ENCODE measurements at places on chromosomes 11 and 22. TPM values are rescaled to one million over a fixed set of nuclear protein-coding genes. Genes with fewer than 3 reads are reported as not detected.

MFRP gene
- not detected for total RNA-seq

PANX2 gene
- 1.4 TPM for total RNA-seq

PATE2 gene
- total RNA-seq: not detected

VSIG10L2 gene
- total RNA-seq: 0.08 TPM

TPH1 gene
- 0.10 TPM for total RNA-seq

OR8B4 gene
- total RNA-seq: not detected

OR52N4 gene
- not detected for total RNA-seq

MYO7A gene
- total RNA-seq: 2.3 TPM

APOBEC3C gene
- 0.18 TPM for total RNA-seq

ASCL3 gene
- total RNA-seq: not detected

TSPAN32 gene
- 2.5 TPM for total RNA-seq

SLC35E4 gene
- total RNA-seq: 14.2 TPM

CEP126 gene
- total RNA-seq: 0.58 TPM

YPEL1 gene
- total RNA-seq: 4.2 TPM

OR52D1 gene
- not detected for total RNA-seq

LMO2 gene
- 0.05 TPM for total RNA-seq

MUS81 gene
- 118 TPM for total RNA-seq

MFNG gene
- total RNA-seq: 2.1 TPM

CYP2D6 gene
- 2.6 TPM for total RNA-seq

RIBC2 gene
- total RNA-seq: 3.5 TPM

ART5 gene
- total RNA-seq: not detected

MB gene
- total RNA-seq: 0.79 TPM

TREH gene
- 0.05 TPM for total RNA-seq

PATE4 gene
- total RNA-seq: not detected

CYB561A3 gene
- 80.2 TPM for total RNA-seq

DAGLA gene
- 9.2 TPM for total RNA-seq

MMP13 gene
- total RNA-seq: 0.13 TPM

TSGA10IP gene
- total RNA-seq: not detected

OR5B21 gene
- total RNA-seq: not detected

NDUFC2 gene
- total RNA-seq: 150 TPM

BRD1 gene
- 23.3 TPM for total RNA-seq

SLC22A12 gene
- not detected for total RNA-seq

DDX25 gene
- total RNA-seq: not detected

SEC14L6 gene
- not detected for total RNA-seq

LRRC10B gene
- total RNA-seq: 6.3 TPM

RIMBP3B gene
- total RNA-seq: not detected

SYCE3 gene
- not detected for total RNA-seq

SHANK2 gene
- 5.4 TPM for total RNA-seq

DEUP1 gene
- not detected for total RNA-seq

OR56A4 gene
- not detected for total RNA-seq

USP2 gene
- total RNA-seq: 4.4 TPM

HEPHL1 gene
- total RNA-seq: not detected

KRTAP5-6 gene
- total RNA-seq: not detected

SMIM35 gene
- not detected for total RNA-seq

PRRG4 gene
- total RNA-seq: 4.3 TPM

SLC17A6 gene
- not detected for total RNA-seq

GLB1L2 gene
- total RNA-seq: 79.0 TPM

IGLL5 gene
- total RNA-seq: not detected

DEFB108B gene
- total RNA-seq: not detected

CSRP3 gene
- not detected for total RNA-seq

NNMT gene
- 60.2 TPM for total RNA-seq

Data from HT-29 (cell line).